ENCODE measurements at places on chromosomes 13 and 19. TPM values are rescaled to one million over a fixed set of nuclear protein-coding genes. Genes with fewer than 3 reads are reported as not detected.

ANGPTL8 gene
- total RNA-seq = 0.25 TPM

DNA sequence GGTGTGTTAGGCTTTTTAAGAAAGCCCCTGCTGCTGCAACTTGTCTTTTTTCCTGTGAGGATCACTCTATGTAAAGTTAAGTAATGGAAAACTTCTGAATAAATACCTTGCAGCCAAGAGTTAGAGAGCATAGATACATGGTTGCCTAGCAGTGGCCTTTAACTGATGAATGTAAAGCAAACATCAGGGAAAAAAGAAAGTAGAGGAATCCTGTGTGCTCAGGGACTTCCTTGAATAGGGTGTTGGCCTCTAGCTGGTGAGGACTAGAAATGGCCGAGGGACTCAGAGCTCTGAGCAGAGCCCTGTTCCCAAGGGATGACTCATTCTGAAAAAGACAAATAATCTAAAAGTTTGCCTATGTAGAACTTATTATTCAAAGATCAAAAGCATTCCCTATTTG, 135.7 kb downstream of the MIPEP start:
- H3K4me3 ChIP-seq = no peak overlapping the region
- peaks cover 50% of the 10 kb centered on the region for H3K4me1 ChIP-seq
- DNase-seq = no peak
- H3K36me3 ChIP-seq = no peaks in the 10 kb centered on the region

DNA sequence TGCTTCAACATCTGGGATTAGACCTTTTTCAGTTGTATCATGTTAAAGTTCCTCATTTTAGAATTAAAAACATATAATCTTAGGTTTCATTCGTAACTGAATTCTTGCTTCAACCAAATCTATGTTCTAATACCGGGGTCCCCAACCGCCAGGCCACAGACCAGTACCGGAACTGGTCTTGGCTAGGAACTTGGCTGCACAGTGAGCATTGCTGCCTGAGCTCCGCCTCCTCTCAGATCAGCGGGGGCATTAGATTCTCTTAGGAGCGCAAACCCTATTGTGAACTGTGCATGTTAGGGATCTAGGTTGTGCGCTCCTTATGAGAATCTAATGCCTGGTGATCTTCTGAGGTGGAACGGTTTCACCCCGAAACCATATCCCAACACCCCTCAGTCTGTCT, 19.2 kb downstream of the ITM2B start:
- H3K4me3 ChIP-seq = no peak overlapping the region
- no peak for DNase-seq
- H3K27ac ChIP-seq = no peak overlapping the region
- H3K36me3 ChIP-seq = peaks cover 19% of the 10 kb centered on the region

ZNF626 gene
- 30.3 TPM for total RNA-seq

DNA sequence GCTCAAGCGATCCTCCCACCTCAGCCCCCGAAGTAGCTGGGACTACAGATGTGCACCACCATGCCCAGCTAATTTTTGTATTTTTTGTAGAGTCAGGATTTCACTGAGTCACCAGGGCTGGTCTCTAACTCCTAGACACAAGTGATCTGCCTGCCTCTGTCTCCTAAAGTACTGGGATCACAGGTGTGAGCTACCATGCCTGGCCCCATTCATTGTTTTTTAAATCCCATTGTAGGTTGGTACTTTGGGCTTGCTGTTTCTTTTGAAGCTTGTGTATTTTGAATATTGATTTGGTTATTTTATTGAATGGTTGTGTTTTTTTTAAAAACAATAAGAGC, 26.7 kb downstream of the ZMYM2 start:
- peaks cover 22% of the 10 kb centered on the region for H3K36me3 ChIP-seq
- no peak overlapping the region for H3K4me3 ChIP-seq
- H3K4me1 ChIP-seq = peaks cover 18% of the 10 kb centered on the region
- DNase-seq = no peak

- H3K4me3 ChIP-seq = peak overlapping the region; percentile 98
- peak overlapping the region; percentile 99 for H3K27ac ChIP-seq
- H3K36me3 ChIP-seq = no peaks in the 10 kb centered on the region
- no peak for DNase-seq
- H3K4me1 ChIP-seq = peaks cover 23% of the 10 kb centered on the region
Observed at GRCh38 chr19:52527956-52528351, 486 bp downstream of the ZNF808 start.

Measured in mesothelial cell of epicardium (in vitro differentiated cells).